Thoracic aorta (tissue), 2 donors: ENCODE measurements at places on chromosomes 12 and 14. TPM values are rescaled to one million over a fixed set of nuclear protein-coding genes. Genes with fewer than 3 reads are reported as not detected.

The PRH2 gene
- not detected for total RNA-seq

The WNT5B gene
- total RNA-seq: 3.1 TPM

The FOXG1 gene
- 0.28 TPM for total RNA-seq

The SUPT16H gene
- 48.1 TPM for total RNA-seq

The RDH16 gene
- total RNA-seq: 0.71 TPM

The KLRG1 gene
- total RNA-seq: 3.0 TPM

The PRR4 gene
- 5.7 TPM for total RNA-seq

The GZMB gene
- 0.78 TPM for total RNA-seq

The FOXM1 gene
- 2.2 TPM for total RNA-seq

The DACT1 gene
- total RNA-seq: 50.9 TPM

The MYF5 gene
- total RNA-seq: not detected

The SRRM4 gene
- not detected for total RNA-seq

The C12orf50 gene
- total RNA-seq: not detected

The SDSL gene
- 9.0 TPM for total RNA-seq

The GLS2 gene
- 0.85 TPM for total RNA-seq

The DAZAP2 gene
- 344 TPM for total RNA-seq
